ENCODE measurements at places on chromosomes 12 and 14.

GRCh38 chr12:107337346-107338095, 244.2 kb upstream of the CRY1 start:
- DNase-seq, result no peak

GRCh38 chr12:114698566-114699163, 14.7 kb upstream of the TBX3 start:
- no peak for DNase-seq

DNA sequence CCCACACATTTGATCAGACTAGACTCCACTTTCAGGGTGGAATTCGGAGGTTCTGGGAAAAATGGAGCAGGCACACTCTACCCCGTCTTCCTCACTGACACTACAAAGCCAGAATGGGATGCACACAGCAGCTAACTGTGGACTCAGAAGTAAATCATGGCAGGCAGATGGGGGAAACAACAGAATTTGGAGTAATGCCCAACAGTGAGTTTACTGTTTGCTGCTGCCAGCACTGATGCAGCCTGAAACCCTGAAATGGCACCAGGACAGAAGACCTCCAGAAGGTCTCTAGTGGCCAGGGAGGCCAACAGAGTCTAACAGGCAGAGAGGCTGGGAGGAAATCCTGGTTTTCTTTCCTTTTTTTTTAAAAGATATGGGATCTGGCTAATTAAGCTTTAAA, 24.6 kb downstream of the KCTD10 start:
- no peak for DNase-seq

DNA sequence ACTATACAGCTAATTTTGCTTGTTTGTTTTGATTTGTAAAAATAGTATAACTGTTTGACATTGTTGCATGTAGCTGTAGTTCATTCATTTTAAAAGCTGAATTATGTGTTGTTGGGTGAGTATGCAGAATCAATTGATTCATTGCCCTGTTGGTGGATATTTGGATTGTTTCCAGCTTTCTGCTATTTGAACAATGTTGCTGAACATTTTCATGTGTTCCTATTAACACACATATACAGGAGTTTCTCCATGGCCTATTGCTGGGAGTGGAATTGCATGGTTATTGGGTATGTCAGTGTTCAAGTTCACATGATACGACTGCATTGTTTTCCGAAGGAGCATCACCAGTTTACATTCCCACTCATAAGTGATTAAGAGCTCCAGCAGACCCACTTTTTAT, 75.3 kb downstream of the SRGAP1 start:
- DNase-seq, result no peak

DNA sequence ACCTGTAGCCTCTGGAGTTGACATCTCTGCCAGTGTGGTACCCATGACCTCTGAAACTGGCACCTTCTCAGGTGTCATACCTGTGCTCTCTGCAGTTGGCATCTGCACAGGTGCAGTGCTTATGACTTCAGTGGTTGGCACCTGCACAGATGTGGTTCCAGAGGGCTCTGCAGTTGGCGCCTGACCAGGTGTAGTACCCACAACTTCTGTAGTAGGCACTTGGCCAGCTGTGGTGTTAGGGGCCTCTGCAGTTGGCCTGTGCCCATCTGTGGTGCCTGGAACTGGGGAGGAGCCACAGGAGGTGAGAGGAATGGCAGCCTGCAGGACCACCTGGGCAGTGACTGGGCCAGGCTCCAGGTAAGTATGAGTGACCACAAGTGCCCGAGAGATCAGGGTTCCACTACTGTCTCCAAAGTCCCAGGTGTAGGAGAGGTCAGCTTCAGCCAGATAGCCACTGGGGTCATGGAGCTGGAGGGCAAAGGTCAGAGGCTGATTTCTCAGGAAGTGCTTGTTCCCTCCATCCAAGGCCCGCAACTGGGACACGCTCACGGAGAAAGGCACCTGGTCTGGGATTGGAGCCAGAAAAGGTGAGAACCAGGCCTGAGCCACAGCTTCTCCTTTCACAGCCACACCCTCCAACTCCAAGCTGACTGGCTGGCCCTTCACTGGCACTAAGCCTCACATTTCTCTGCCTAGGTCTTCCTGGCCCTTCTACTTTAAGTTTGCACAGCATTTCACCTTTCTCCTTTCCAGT, 8.6 kb downstream of the PMEL start:
- no peak for DNase-seq

- no peak for DNase-seq
Observed at GRCh38 chr14:100611811-100612480, 24.7 kb upstream of the BEGAIN start.

DNA sequence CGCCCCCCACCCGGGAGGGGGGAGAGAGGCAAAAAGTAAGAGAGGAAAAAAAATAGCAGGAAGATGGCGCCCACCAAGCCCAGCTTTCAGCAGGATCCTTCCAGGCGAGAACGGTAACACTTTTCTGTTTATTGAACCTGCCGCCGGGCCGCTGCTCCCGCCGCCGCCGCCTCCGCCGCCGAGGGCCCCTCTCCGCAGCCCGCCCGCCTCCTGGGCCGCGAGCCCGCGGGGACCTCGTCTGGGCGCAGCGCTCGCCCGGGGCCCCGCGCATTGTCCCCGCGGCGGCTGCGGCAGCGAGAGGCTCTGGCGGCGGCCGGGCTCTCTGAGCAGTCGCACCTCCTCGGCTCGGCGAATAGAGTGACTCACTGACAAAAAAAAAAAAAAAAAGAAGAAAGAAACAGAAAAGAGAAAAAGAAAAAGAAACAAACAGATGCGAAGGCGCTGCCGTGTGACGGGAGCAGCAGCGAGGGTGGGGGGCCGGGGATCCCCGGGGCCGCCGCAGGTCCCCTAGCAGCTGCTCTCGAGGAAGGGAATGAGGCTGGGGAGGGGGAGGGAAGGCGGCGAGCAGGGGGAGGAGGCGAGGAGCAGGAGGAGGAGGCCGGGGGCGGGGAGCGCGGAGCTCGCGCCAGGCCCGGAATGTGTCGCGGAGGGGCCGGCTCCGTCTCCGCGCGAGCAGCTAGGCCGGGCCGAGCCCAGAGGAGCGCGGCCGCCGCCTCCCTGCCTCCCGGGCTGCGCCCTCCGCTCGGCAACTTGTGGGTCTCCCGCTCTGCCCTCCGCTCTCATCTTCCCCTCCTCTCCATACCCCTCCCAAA, 781 bp downstream of the NPAS3 start:
- no peak for DNase-seq

DNA sequence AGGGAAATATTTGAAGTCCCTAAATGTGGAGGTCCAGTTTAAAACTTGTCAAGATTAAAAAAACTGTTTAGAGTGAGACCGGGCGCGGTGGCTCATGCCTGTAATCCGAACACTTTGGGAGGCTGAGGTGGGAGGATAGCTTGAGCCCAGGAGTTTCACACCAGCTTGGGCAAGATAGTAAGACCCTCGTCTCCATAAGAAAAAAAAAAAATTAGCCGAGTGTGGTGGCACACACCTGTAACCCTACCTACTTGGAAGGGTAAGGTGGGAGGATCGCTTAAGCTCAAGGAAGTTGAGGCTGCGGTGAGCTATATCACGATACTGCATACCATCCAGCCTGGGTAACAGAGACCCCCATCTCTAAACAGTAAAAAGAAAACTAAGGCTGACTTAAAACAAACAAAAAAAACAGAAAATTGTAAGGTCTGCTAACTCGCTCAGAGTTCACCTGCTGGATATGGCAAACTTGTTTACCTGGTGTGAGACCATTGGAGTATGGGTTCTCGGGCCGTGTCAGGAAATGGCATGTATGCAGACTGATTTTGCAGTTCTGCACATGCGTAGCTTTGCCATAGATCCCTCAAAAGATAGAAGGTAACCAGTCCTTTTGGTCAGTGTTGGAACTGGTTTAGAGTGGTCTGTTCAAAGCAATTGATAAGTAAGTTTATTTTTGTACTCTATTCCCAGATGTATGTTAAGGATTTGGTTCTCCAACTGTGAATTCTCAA, 2.1 kb downstream of the RNF10 start:
- peak; percentile 6 for DNase-seq

- no peak for DNase-seq
Observed at GRCh38 chr14:79709573-79709972, 501.7 kb downstream of the DIO2 start.

DNA sequence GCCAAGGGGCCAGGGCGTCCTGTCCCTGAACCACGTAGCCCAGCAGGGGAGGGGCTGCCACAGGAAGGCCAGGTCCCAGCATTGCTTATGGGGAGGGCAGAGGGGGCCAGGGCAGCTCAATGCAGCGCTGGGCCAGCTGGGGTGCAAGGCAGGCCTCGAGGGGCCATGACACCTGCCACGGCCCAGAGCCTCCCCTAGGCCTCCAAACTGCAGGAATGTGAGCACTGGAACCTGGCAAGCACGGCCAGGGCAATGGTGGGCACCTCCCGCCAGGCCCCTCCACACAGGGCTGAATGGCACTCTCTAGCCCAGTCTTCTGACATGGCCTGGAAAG, 32.5 kb upstream of the GPR132 start:
- DNase-seq, result no peak

DNA sequence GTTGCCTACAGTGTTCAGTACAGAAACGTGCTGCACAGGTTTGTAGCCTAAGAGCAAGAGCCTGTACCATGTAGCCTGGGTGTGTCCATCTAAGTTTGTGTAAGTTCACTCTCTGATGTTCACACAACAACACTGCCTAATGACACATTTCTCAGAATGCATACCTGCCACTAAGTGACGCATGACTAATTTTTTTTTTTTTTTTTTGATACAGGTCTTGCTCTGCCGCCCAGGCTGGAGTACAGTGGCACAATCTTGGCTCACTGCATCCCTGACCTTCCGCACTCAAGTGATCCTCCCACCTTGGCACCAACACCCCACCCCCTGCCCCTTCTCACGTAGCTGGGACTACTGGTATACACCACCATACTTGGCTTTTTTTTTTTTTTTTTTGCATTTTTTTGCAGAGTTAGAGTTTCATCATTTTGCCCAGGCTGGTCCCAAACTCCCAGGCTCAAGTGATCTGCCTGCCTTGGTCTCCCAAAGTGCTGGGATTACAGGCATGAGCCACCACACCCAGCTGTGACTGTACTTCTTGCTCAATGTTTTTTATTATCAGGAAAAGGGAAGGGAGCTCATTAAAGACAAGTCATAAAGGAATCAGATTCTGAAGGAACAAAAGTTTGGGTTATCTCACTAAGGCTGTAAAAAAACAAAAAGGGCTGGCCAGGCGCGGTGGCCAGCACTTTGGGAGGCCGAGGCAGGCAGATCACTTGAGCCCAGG, 10.0 kb upstream of the CDC42BPB start:
- no peak for DNase-seq

DNA sequence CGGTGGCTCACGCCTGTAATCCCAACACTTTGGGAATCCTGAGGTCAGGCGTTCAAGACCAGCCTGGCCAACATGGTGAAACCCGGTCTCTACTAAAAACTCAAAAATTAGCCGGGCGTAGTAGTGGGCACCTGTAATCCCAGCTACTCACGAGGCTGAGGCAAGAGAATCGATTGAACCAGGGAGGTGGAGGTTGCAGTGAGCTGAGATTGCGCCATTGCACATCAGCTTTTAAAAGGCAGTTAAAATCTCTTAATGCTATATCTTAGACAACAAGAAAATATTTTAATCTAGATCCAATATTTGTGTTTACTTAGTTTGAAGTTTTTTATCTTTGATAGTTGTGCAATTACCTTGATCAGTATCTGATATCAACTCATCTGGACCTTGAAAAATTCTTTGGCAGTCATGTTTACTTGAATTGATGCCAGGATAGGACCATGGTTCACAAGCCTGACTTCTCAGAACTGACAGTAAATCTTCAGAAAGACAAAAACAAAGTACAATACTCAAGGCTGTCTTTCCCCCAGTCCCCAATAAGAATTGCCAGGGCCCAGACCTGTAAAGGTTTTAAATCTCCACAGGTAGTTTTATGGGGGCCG, 135.0 kb upstream of the AEBP2 start:
- no peak for DNase-seq

DNA sequence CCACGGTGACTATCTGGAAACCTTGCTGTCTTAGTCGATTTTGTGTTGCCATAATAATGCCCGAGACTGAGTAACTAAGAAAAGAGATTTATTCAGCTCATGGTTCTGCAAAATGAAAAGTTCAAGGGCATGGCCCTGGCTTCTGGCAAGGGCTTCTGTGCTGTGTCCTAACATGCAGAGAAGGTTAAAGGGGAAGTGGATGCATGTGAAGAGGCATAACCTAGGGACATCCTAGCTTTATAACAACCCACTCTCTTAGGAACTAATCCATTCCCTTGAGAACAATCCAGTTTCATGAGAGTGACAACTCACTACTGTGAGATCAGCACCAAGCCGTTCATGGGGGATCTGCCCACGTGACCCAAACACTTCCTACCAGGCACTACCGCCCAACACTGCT, 11.5 kb downstream of the FLVCR2 start:
- DNase-seq, result no peak

GRCh38 chr12:56160193-56160763, 2.1 kb downstream of the MYL6 start:
- DNase-seq, result peak; percentile 39

- no peak for DNase-seq
Observed at GRCh38 chr12:107544937-107545336, 140.7 kb upstream of the PWP1 start.

- DNase-seq, result no peak
Observed at GRCh38 chr12:19659501-19659900, 220.2 kb downstream of the AEBP2 start.

GRCh38 chr12:130428116-130428515, 90.4 kb downstream of the PIWIL1 start:
- no peak for DNase-seq

GRCh38 chr12:57965766-57966165, 24.4 kb downstream of the ATP23 start:
- DNase-seq, result no peak

DNA sequence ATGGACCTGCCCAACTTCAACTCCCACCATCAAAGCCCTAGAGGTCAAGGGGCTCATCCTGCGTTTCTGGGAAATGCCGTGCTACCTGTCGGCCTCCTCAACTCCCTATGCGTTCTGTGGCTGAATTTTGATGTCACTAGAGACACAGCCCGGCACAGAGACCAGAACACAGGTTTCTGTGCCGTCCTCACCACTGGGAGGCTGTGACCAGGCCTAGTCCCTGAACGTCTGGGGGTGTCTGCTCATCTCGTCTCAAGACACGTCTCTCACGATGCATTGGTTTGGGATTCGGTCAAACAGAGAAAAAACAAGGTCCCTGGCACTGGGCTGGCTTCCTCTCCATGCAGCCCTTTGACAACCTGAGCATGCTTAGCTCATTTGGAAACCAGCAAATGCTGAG, 33.5 kb downstream of the SLC15A4 start:
- no peak for DNase-seq

GRCh38 chr12:31362759-31363415, 36.9 kb upstream of the SINHCAF start:
- no peak for DNase-seq

GRCh38 chr12:131607658-131608447, 103.0 kb upstream of the SFSWAP start:
- DNase-seq, result no peak
